ENCODE measurements at places on chromosomes 5 and 9.

DNA sequence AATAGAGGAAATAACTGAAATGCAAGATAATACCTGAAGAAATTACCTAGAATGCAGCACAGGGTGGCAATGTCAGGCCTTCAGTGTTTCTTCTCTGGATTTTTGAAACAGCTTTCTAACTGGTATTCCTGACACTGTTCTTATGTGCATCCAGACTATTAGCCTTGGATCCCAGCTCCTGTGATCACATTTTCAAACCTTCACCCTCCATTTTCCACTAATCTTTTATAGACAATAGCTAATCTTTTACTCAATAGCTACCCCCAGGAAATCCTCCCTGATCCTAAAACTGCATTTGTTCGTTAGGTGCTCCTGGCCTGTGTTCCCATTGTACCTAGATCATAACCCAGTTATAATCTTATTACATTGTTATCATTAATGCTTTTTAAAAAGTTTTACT lies 101.5 kb upstream of the DHFR start:
- DNase-seq, result no peak

DNA sequence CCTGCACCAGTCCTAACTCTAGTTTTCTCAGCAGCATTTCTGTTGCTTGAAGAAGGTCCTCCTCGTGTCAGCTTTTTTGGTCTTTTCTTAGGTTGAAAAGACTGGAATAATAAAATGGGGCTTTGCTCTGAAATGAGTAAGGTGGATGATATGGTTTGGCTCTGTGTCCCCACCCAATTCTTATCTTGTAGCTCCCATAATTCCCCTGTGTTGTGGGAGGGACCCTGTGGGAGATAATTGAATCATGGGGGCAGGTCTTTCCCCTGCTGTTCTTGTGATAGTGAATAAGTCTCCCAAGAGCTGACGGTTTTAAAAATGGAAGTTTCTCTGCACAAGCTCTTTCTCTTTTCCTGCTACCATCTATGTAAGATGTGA lies 53.6 kb downstream of the LIX1 start:
- DNase-seq, result no peak

DNA sequence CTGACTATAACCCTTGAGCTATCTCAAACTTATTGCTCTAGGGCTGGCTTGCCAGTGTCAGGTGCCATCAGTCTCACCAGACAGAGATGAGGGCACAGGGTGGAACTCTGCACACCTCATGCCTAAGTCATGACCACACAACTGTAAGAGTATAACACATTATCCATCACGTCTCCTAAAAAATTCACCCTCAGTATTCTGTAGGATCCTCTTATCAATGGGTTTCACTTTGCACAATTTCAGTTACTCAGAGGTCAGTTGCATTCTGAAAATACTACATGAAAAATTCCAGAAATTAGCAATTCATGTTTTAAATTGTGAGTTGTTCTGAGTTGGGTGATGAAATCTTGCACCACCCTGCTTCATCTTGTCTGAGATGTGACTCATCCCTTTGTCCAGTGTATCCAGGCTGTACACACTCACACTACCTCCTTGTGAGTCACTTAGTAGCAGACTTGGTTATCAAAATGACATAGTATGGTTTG lies 690.9 kb upstream of the CDH18 start:
- DNase-seq, result no peak

DNA sequence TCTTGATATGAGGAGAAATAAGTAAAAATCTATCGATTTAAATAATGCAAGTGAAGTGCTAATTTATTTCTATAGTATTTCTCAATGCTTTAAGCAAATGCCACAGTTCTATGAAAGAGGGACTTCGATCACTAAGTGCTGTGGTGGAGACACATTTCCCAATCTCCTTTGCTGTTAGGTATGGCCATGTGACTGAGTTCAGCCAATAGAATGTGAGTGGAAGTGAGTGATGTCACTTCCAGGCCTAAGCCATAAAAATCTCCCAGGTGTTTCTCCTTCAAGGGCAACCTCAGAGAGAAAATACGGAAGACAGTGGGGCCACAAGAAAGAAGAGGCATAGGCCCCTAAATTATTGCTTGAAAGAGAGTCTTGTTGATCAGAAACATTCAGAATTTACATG lies 100.3 kb upstream of the ANKH start:
- DNase-seq, result no peak

DNA sequence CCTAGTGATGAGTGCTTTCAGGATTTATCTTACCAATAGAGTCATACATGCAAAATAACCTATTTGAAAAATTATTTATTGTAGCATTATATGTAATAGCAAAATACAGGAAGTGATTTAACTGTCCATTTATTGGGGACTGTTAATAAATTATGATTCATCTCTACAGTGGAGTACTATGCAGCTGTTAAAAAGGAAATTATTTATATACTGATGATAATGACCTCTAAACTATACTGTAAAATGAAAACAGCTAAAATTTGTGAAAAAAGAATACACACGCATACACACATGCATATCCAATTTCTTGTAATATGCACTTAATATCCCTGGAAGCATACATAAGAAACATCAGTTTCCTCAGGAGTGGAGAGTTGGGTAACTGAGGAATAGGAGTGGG lies 58.0 kb upstream of the PALM2AKAP2 start:
- no peak for DNase-seq

DNA sequence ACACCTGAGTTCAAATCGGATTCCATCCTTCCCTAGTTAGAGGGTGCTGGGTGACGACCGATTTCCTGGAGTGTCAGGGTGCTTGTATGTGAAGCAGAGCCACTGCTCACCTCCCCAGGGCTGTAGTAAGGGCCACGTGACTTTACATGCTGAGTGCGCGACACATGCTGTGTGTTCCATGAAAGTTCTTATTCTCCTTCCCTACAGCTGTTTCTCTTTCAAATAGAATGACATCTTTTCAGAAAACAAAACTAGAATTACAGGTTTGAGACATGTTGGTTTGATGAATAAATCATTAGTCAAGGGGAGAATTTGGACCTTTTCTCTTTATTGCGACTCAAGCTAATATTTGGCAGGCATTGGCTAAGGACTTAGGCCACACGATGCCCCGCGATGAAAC lies 113.1 kb downstream of the JMY start:
- DNase-seq, result no peak

DNA sequence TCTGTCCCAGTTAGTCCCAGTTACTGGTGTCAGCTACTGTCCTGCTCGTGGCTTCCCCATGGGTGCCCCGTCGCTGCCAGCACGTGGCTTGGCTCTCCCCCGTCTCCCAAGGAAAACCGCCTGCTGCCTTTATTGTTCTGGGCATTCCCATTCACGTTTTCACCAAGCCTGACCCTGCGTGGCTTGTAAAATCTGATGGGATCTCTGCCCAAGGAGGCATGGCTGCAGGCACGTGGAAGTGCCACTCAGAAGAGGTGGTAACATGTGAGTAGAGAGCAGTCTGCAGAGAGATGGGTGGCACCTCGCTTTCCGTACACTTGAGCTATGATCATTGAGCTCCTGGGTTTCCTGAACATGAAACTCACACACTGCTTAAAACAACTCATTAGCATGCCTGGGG lies 429.2 kb upstream of the KLF4 start:
- DNase-seq, result no peak

- DNase-seq, result no peak
These were observed 21.9 kb upstream of the ELL2 start for GRCh38 chr5:95983509-95983908.

- no peak for DNase-seq
These were observed 206.1 kb downstream of the RGS3 start for GRCh38 chr9:113669522-113670115.

DNA sequence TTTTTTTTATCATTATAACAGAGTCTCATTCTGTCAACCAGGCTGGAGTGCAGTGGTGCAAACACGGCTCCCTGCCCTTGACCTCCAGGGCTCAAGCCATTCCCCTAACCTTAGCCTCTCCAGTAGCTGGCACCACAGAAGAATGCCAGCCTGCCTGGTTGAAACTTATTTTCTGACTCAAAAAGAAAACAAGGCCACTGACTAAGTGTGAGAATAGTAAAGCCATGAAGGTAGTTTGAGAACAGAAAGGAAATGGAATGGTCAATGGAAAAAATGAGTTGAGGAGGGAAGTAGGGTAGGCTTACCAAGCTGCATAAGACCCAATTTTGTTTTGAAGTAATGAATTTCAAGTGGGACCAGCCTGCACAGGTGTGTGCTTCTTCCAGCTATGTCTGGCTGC lies 82.8 kb upstream of the RORB start:
- DNase-seq, result no peak

- DNase-seq, result no peak
These were observed 435.8 kb downstream of the CSNK1G3 start for GRCh38 chr5:123947797-123948196.

- no peak for DNase-seq
These were observed 408.5 kb downstream of the TMEM38B start for GRCh38 chr9:106102821-106103220.

GRCh38 chr9:96116275-96117064 lies 185.5 kb downstream of the HSD17B3 start:
- DNase-seq, result no peak

GRCh38 chr5:175159956-175160355 lies 284.0 kb downstream of the DRD1 start:
- DNase-seq, result no peak

DNA sequence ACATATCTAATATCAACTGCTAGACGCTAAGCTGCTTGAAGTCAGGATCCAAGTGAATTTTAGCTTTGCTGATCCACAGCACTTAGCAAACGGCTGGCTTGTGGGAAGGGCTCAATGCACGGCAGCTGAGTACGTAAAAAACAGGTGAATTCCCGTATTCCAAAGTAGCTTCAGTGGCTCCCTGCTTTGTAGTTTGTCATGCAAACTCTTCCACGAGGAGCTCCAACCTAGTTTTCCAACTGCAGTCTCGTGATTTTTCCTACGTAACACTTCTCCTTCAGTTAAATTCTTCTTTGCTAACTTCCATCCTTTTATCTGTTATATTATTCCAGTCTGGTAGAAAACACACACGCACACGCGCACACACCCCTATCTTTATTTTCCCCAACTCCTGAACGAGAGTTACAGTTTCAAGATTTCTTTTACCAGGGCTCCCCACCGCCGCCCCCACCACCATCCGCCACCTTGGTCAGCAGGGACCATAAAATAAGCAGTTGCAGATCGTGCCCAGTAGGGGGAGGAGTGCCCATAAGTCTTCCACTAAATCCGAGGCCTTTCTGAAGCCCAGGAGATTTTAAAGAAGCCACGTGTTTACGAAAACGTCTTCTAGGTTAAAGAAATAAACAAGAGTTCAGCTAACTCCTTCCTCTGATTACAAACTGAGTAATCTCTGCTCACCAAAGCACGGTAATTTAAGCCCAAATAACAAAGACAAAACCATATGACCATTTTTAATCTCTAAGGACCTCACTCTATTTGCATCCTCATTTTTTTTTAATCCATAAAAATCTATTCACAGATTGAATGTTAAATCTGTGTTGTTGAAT lies 34.8 kb upstream of the TRIO start:
- peak; percentile 52 for DNase-seq

DNA sequence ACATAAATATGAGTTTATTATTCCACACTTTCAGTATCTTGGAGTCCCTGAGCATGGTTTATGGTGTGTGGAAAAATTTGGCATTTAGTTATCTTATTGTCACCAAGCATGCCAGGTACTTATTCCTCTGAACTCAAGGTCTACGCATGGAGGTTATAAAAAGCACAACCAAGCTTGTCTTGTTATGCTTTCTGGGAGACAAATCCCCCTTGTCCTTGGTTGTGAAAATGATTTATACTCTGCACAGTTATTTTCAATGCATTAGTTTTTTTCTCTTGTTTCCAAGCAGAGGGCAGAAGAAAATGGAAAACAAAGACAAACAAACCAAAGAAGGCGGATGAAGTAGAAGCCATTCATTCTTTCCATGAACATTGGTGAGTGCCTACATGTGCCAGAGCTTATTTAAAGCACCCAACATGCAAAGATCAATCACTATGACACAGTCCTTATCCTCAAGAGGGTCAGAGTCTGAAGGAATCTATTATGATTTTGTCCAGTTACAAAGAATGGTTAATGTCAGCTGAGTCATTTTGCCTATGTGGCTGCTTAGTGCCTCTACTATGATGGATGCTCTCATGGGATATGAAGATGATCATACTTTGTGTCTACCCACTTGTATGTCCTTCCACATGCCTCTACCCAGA lies 323.1 kb downstream of the TENT4A start:
- no peak for DNase-seq

DNA sequence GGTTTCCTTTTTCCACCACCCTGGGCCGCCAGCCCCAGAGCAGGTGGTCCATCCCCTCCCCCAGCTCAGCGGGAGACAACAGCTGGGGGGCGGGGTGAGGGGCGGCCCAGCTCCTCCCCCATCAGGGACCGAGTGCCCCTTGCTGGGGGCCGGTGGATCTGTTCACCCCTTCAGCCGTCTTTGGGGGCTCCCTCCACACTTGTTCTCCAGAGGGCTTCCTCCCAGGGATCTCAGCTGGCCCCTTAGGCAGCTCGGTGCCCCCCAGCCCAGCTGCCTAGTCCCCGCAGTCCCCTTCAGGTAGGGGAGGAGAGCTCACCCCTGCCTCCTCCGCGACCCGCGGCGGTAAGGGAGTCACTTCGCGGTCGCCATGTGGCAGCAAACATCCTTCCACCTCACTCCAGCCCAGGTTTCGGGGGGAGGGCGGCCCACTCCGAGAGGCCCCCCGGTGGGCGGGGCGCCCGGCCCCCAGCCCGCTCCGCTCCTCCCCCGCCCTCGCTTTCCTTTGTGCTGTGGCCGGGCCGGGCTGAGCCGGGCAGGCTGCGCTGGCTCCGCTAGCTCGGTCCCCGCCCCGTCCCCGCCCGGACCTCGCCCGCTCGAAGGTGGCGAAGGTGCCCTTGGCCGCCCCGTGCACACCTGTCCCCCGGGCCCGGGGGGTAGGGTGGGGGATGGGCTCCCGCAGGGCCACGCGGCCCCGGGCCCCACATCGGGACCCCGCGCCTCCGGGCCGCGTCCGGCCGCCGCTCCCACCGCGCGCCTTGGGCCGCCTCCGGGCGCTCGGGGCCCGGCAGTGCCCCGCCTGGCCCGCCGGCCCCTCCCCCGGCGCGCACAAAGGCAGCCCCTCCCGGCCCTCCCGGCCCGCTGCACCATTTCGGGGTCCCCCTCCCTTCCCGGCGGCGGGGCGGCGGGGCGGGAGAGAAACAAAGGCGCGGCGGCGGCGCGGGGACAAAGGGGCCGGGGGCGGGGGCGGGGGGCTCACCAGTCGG lies 683 bp downstream of the DBN1 start:
- DNase-seq, result peak; percentile 92

- DNase-seq, result no peak
These were observed 3.4 kb downstream of the RORB start for GRCh38 chr9:74500584-74500924.

- no peak for DNase-seq
These were observed 105.3 kb upstream of the BOD1 start for GRCh38 chr5:173721601-173722232.

All from GM19239 (cell line).